Osteocyte (in vitro differentiated cells): ENCODE measurements at places on chromosomes 16 and 17. TPM values are rescaled to one million over a fixed set of nuclear protein-coding genes. Genes with fewer than 3 reads are reported as not detected.

DNA sequence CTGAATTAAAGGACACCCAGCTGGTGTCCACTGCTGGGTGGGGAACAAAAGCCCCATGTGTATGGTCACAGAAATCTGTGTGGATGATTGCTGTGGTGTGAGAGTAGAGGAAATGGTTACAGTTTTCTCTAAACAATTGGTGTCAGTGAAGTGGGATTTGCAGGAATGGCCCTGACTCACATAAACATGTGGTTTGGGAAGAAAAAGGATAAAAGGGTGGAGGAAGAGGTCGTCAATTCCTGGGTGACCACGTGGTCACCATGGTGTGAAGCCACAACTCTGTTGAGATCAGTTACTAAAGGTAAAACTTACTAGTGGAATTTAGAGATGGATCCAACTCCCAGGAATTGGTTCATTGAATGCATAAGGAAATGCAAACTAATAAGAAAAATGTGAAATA lies 3.6 kb upstream of the TUBG2 start:
- H3K27me3 ChIP-seq, result no peaks in the 10 kb centered on the region
- H3K4me3 ChIP-seq, result no peak overlapping the region
- peaks cover 27% of the 10 kb centered on the region for H3K4me1 ChIP-seq
- no peak for DNase-seq
- no peak overlapping the region for H3K27ac ChIP-seq

GRCh38 chr16:24152826-24153225 lies 103.3 kb upstream of the CACNG3 start:
- DNase-seq, result no peak
- no peaks in the 10 kb centered on the region for H3K27me3 ChIP-seq
- no peak overlapping the region for H3K27ac ChIP-seq
- H3K4me1 ChIP-seq, result no peaks in the 10 kb centered on the region
- no peaks in the 10 kb centered on the region for H3K36me3 ChIP-seq

DNA sequence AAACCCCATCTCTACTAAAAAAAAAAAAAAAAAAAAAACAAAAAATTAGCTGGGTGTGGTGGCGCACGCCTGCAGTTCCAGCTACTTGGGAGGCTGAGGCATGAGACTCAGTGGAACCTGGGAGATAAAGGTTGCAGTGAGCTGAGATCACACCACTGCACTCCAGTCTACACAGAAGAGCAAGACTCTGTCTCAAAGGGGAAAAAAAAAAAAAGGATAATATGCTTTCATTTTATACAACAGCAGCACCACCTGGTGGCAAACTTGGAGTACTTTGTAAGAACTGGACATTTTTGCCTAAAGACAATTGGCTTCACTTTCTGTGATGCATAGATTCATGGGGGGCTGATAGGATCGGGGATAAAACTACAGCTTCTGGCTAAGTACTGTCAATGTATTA lies 8.5 kb downstream of the CHTF8 start:
- H3K36me3 ChIP-seq, result peaks cover 14% of the 10 kb centered on the region
- no peak overlapping the region for H3K4me3 ChIP-seq
- H3K27ac ChIP-seq, result no peak overlapping the region
- H3K4me1 ChIP-seq, result peaks cover 4% of the 10 kb centered on the region
- no peak for DNase-seq

The KCTD19 gene
- total RNA-seq, result 0.39 TPM in 1 of 2 replicates, not detected in the other

- no peak for DNase-seq
- H3K4me1 ChIP-seq, result peaks cover 43% of the 10 kb centered on the region
- H3K4me3 ChIP-seq, result no peak overlapping the region
- H3K36me3 ChIP-seq, result no peaks in the 10 kb centered on the region
- no peaks in the 10 kb centered on the region for H3K27me3 ChIP-seq
These were observed 82.1 kb downstream of the ZNF423 start for GRCh38 chr16:49773534-49774475.

DNA sequence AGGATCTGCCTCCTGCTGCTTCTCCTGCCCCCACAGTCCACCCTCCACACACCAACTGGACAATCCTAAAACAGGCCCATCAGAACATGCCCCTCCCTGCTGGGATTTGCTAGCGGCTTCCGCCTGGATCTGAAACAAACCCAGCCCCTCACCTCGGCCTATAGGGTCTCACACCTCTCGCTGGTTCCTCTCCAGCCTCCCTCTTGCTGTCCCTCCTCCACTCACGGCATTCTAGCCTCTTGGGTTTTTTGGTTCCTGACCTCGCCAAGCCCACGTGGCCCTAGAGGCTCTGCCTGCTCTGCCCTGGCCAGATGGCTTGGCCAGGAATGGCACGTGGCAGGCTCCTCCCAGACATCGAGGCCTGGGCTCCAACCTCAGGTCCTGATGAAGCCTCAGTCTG lies 15.7 kb upstream of the MTSS2 start:
- H3K4me1 ChIP-seq, result peaks cover 97% of the 10 kb centered on the region
- no peak overlapping the region for H3K4me3 ChIP-seq
- peaks cover 3% of the 10 kb centered on the region for H3K36me3 ChIP-seq
- H3K27me3 ChIP-seq, result no peaks in the 10 kb centered on the region
- DNase-seq, result no peak

GRCh38 chr16:24203675-24204074 lies 52.5 kb upstream of the CACNG3 start:
- H3K27me3 ChIP-seq, result no peaks in the 10 kb centered on the region
- H3K4me1 ChIP-seq, result no peaks in the 10 kb centered on the region
- no peak overlapping the region for H3K4me3 ChIP-seq
- no peak for DNase-seq
- no peaks in the 10 kb centered on the region for H3K36me3 ChIP-seq

The BAIAP3 gene
- 0.42 and 0.48 TPM in 2 replicates for total RNA-seq

The KRTAP4-6 gene
- not detected in 2 replicates for total RNA-seq

DNA sequence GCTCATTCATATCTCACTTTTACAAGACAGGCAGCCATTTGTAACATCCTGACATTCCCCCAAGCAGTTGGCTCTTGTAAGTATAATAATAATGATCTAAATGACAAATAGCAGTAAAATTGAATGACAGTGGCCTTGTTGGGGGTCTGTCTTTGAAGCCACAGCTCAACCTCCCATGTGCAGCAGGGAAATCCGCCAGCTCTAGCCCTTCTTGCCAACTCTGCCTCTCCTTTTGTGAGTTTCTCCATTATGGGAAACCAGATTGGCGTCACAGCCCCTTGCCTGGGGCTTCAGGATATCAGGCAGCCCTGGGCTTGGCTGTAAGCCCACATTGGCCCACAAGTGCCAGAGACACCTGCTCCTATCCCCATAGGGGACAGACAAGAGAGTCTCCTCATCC lies 70.4 kb upstream of the CACNG5 start:
- no peaks in the 10 kb centered on the region for H3K27me3 ChIP-seq
- no peak overlapping the region for H3K4me3 ChIP-seq
- DNase-seq, result no peak
- H3K36me3 ChIP-seq, result peaks cover 16% of the 10 kb centered on the region

- no peak for DNase-seq
- H3K4me1 ChIP-seq, result peaks cover 13% of the 10 kb centered on the region
- no peaks in the 10 kb centered on the region for H3K27me3 ChIP-seq
- no peak overlapping the region for H3K27ac ChIP-seq
These were observed 9.6 kb upstream of the ALDH3A1 start for GRCh38 chr17:19757536-19758180.

The TMEM132E gene
- total RNA-seq, result not detected in 2 replicates

The GINS2 gene
- 4.2 and 5.7 TPM in 2 replicates for total RNA-seq

DNA sequence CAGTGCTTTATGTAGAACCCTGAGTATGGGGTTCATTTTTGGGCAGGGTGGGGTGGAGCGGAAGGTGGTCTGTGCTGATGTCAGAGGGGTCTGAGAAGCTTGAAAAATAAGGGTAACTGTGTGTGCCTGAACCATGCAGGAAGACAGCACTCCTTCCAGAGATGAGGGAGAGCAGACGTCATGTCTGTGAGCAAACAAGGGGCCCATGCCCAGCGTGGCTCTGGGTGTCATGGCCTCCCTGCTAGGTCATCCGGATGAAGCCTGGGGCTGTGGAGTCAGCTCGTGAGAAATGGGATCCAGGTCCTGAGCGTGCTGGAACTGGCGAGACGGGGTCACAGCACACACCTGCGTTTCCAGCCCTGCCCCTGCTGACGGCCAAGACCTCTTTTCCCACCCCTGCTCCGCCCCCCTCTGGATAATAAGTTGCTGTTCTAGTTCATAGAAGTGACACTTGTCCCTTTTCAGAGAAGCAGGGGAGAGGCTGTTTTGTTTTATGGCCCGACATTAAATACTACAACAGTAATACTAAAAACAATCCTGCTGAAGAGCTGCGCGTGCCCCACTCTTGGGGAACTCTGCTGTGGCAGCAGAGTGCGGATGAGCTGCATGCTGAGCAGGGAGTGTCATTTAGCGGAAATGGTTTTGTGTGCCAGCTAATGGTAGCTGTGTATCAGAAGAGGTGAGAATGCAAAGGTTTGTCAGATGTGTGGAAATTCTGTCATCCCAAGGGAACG lies 92.6 kb downstream of the RPTOR start:
- H3K4me1 ChIP-seq, result no peaks in the 10 kb centered on the region
- H3K4me3 ChIP-seq, result no peak overlapping the region
- H3K27ac ChIP-seq, result no peak overlapping the region
- no peaks in the 10 kb centered on the region for H3K27me3 ChIP-seq
- peaks cover 7% of the 10 kb centered on the region for H3K36me3 ChIP-seq

- peaks cover 53% of the 10 kb centered on the region for H3K4me1 ChIP-seq
- H3K36me3 ChIP-seq, result peaks cover 21% of the 10 kb centered on the region
- no peaks in the 10 kb centered on the region for H3K27me3 ChIP-seq
These were observed 4.4 kb downstream of the TMEM92 start for GRCh38 chr17:50278526-50279180.

The CCDC78 gene
- total RNA-seq, result 2.6 and 3.1 TPM in 2 replicates

The HSPB9 gene
- not detected in 2 replicates for total RNA-seq

- no peak overlapping the region for H3K4me3 ChIP-seq
- DNase-seq, result no peak
- peaks cover 5% of the 10 kb centered on the region for H3K4me1 ChIP-seq
- H3K27ac ChIP-seq, result no peak overlapping the region
These were observed 2.5 kb upstream of the HEATR9 start for GRCh38 chr17:35870906-35871819.

The AIPL1 gene
- not detected in 2 replicates for total RNA-seq

DNA sequence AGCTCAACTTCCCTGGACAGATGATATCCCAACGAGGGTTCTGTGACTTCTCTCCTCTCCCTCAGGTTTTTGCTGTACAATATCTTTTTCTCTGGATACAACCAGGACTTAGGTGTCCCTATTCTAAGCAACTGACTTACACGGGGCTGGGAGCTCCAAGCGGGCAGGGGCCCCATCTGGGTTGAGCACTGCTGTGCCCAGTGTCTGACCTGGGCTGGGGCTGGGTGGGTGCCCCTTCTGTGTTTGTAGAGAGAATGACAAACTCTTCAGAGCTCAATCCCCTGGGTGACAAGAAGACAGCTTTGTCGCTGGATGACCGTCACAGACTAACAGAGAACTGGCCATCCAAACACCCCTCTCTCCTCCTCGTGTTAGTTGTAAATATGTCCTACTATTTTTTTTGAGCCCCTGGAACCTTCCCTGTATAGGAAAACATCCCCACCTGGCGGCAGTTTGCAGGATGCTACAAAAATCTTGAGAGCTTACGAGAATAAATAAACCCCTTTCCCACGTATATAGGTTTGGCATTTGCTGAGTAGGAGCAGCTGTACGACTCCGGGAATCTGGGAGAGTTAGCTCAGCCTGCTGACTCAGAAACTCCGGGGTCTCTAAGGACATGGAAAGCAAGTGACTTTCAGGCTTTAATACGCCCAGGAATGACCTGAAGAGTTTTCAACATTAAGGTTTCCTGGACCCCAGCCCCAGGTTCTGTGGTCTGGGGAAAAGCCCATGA lies 23.7 kb upstream of the RCVRN start:
- peaks cover 12% of the 10 kb centered on the region for H3K4me1 ChIP-seq
- peak overlapping the region; percentile 39 for H3K27ac ChIP-seq
- H3K27me3 ChIP-seq, result peaks cover 21% of the 10 kb centered on the region
- H3K36me3 ChIP-seq, result peaks cover 2% of the 10 kb centered on the region

The HSF5 gene
- not detected in 2 replicates for total RNA-seq

The FGF11 gene
- 1.3 and 1.5 TPM in 2 replicates for total RNA-seq

DNA sequence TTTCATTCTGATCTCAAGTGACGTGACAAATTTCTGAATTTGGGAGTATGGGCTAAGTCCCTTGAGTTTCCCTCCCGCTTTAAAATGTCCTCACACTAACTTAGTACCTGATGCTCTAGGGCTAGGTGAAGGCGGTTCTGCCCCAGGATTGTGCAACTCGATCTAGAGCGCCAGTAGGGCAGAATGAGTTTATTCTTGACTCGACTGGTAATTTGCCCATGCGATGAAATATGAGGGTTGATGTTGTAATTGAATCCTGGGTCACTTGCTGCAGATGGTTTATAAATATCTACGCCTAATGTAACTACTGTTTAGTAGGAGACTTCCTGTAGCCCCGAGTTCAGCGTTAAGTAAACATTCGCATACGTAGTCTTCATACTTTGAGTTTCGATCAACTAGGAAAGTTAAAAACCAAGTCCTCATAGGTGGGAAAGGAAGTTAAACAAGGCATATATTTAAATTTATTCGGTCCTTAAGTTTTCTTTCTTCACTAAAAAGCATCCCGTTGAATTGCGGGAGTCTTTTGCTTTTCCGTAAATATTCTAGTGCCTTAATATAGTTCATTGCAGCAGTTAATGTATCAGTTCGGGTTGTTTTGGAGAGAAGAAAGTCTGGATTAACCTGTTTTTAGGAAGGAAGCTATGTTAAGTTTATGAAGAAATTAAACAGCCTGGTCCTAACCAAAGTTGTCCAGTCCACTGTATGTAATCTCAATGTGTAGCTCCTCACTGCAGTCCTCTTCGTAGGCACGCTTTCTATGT lies 1.6 kb downstream of the CTCF start:
- peak overlapping the region; percentile 84 for H3K4me3 ChIP-seq
- no peaks in the 10 kb centered on the region for H3K36me3 ChIP-seq
- peak overlapping the region; percentile 89 for H3K27ac ChIP-seq
- H3K4me1 ChIP-seq, result peaks cover 27% of the 10 kb centered on the region
- no peaks in the 10 kb centered on the region for H3K27me3 ChIP-seq
